ENCODE measurements at places on chromosomes 1 and 21.

DNA sequence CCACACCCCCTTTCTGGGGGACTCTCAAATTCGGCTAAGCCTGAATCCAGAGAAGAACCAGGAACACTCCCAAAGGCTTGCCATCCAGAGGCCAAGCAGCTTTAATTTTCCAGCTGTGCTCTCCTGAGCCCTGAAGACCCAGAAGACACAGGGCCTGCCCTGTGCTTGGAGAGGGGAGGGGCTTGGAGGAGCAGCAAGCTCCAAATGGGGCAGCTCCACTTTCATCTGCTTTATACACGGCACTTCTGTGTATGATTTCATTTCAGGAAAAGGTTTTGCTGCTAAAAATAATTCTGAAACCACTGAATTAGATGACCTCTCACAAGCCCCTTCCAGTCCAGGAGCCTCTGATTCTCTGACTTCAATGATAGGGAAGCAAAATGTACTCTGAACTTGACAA, 39.2 kb upstream of the CTTNBP2NL start:
- no peak for DNase-seq

DNA sequence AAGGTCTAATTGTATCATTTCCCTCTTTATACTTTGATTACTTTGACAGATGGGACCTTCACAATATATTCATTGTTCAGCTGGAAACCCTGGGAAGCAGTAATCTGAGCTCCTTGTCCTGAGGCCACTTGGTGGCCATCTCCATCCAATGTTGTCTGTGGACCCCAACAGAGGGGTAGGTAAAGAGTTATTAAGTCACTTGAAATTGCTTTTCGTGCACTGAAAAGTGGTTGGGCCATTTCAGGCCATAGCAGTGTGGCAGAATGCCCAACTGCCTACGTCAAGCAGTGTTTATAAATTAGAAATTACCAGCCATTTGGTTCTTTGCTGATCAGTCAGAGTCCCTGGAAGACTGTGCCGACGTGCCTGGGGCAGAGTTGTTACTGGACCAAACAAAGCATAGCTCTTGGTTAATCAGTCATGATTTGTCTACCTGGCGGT, 308.3 kb upstream of the USP25 start:
- no peak for DNase-seq

- DNase-seq = no peak
These were observed 194.6 kb downstream of the TNR start for GRCh38 chr1:175548774-175549173.

- DNase-seq = no peak
These were observed 35.9 kb upstream of the SLC45A1 start for GRCh38 chr1:8281843-8282509.

DNA sequence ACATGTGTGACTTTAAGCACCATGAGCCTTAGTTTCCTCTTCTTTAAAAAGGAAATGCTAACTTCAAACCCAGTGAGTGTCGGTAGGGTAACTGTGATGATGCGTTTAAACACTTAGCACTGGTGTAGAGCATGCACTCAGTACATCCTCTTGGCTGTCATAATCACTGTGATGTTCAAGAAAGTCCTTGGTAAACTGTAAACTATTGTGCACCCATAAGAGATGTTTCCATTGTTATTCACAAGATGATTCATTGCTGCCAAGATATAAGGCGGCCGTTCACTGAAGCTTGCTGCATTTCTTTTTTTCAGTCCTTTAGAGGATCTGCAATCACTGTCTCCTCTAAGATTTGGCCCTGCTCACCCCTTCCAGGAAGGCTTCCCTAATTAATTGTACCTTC, 61.8 kb upstream of the DAB1 start:
- DNase-seq = no peak

- DNase-seq = no peak
These were observed 49.0 kb upstream of the SCAF4 start for GRCh38 chr21:31780944-31781343.

GRCh38 chr21:42384989-42385388, 10.9 kb downstream of the TMPRSS3 start:
- no peak for DNase-seq

- DNase-seq = no peak
These were observed 29.4 kb downstream of the MRPL37 start for GRCh38 chr1:54229281-54229891.
